Ovary (tissue), 10 donors: ENCODE measurements at places on chromosomes 5 and 9. TPM values are rescaled to one million over a fixed set of nuclear protein-coding genes. Genes with fewer than 3 reads are reported as not detected.

- no peaks in the 10 kb centered on the region for H3K27me3 ChIP-seq
- H3K4me1 ChIP-seq = no peaks in the 10 kb centered on the region
- no peaks in the 10 kb centered on the region for H3K36me3 ChIP-seq
- H3K27ac ChIP-seq = no peak overlapping the region
- DNase-seq = no peak
- no peak overlapping the region for H3K4me3 ChIP-seq
Measured at GRCh38 chr5:95866435-95867040, 44.0 kb upstream of the GLRX start.

- no peak overlapping the region for H3K27ac ChIP-seq
- H3K4me3 ChIP-seq = no peak overlapping the region
- no peak for DNase-seq
- H3K27me3 ChIP-seq = no peaks in the 10 kb centered on the region
Measured at GRCh38 chr5:158923799-158924551, 175.7 kb downstream of the EBF1 start.

GRCh38 chr9:136835932-136836904 lies 6.1 kb upstream of the AJM1 start:
- no peak overlapping the region for H3K27ac ChIP-seq
- no peaks in the 10 kb centered on the region for H3K4me1 ChIP-seq
- no peaks in the 10 kb centered on the region for H3K27me3 ChIP-seq
- no peak overlapping the region for H3K4me3 ChIP-seq
- no peaks in the 10 kb centered on the region for H3K36me3 ChIP-seq

DNA sequence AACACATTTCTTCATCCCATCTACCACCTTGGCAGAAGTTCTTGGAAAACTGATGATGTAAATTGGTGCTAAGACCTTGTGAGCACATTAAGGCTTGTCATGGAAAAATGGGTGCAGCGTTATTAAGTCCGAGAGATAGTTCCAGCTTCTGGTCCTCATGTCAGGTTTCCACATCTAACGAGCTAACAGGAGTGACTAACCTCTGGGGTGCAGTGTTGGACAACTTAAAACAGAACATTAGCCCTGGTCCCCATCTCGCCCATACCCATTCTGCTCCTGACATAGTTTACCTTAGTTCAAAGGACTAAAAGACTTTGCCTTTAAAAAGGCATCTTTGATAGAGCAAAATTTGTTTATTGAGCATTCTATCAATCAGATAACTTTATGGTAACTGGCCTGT lies 128.0 kb downstream of the SLC1A3 start:
- H3K4me1 ChIP-seq = no peaks in the 10 kb centered on the region
- no peaks in the 10 kb centered on the region for H3K27me3 ChIP-seq
- no peak overlapping the region for H3K27ac ChIP-seq

DNA sequence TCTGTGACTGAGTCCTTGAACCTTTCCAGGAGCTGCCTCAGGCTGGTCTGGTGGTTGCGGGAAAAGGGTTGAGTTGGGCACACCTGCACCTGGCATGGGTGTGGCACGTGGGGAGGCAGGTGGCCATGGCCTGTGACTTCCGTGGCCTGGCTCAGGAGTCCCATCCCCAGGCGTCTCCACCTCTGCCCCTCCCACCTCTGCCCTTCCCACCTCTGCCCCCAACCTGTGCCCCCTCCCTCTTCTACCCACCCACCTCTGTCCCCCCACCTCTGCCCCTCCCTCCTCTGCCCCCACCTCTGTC lies 1.9 kb upstream of the QRFP start:
- no peak for DNase-seq
- no peak overlapping the region for H3K4me3 ChIP-seq
- H3K27ac ChIP-seq = no peak overlapping the region
- no peaks in the 10 kb centered on the region for H3K27me3 ChIP-seq
- H3K36me3 ChIP-seq = no peaks in the 10 kb centered on the region

DNA sequence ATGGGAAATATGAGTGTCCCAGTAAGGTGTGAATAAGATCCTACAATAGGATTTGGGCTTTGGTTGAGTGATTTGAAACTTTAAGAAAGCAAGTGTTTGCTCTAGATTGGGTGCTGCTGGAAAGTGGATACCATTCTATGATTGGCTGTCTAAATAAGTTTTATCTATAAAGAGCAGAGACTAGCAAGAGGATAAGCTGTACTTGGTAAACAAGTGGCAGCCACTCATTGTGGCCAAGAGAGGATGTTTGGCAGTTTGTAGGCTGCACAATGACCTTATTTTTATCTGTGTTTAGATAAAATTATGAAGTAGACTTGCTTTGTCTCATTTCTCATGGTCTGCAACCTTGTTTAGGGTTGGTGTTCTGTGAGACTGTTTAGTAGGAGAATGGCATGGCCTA lies 341.6 kb upstream of the PIK3R1 start:
- no peaks in the 10 kb centered on the region for H3K27me3 ChIP-seq
- H3K4me3 ChIP-seq = no peak overlapping the region
- no peaks in the 10 kb centered on the region for H3K36me3 ChIP-seq
- no peak overlapping the region for H3K27ac ChIP-seq
- H3K4me1 ChIP-seq = no peaks in the 10 kb centered on the region

DNA sequence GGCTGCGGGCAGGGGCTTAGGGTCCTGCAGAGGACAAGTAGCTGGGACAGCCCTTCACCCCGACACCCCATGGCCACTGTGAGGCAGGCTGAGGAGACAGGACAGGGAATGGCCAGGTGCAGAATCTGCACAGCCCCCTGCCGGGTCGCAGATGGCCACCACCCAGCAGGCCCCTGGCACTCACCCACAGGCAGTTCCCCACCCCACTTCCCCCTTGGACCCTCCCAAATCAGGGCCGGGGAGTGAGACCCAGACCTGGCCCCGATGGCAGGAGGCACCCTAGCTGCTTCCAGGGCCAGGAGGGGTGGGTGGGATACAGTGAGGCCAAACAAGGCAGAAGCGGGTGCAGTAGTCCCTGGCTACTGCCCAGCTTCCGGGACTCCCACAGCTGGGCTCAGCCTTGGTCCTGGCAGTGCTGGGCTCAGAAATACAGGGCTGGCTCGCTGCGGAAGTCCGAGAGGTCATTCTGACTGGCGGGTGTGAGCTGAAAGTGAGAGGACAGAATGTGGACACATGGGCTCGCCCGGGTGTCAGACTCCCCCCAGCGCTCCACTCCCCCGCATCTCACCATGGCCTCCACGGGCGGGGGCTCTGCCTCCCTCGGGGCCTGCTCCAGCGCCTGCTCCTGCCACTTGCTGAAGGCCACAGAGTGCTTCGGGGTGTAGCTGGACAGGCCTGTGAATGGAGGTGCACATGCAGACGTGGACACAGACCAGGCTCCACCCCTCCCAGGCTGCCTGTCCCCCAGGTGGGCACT lies 3.4 kb downstream of the SSNA1 start:
- H3K27me3 ChIP-seq = no peaks in the 10 kb centered on the region
- H3K4me1 ChIP-seq = peaks cover 15% of the 10 kb centered on the region
- no peak overlapping the region for H3K4me3 ChIP-seq
- no peak overlapping the region for H3K27ac ChIP-seq

DNA sequence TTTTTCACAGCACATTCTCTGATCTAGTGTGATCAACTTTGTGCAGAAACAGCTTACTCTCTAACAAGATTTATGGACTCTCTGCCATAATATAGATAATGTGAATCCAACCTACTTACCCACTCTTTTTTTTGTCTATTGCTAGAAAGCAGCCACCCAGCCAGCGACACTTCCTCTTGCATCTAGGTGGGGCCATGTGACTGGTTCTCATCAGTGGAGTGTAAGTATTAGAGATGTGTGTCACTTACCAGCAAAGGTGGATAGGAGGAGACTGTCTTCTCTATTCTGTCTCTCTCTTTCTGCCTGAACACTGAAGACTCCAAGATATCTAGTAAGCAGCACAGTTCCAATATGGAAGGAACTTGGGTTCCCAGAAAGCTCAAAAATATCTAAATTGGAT lies 174.8 kb downstream of the MCTP1 start:
- H3K27ac ChIP-seq = no peak overlapping the region
- DNase-seq = no peak
- H3K27me3 ChIP-seq = no peaks in the 10 kb centered on the region
- H3K4me1 ChIP-seq = no peaks in the 10 kb centered on the region
- H3K4me3 ChIP-seq = no peak overlapping the region
- H3K36me3 ChIP-seq = no peaks in the 10 kb centered on the region

DNA sequence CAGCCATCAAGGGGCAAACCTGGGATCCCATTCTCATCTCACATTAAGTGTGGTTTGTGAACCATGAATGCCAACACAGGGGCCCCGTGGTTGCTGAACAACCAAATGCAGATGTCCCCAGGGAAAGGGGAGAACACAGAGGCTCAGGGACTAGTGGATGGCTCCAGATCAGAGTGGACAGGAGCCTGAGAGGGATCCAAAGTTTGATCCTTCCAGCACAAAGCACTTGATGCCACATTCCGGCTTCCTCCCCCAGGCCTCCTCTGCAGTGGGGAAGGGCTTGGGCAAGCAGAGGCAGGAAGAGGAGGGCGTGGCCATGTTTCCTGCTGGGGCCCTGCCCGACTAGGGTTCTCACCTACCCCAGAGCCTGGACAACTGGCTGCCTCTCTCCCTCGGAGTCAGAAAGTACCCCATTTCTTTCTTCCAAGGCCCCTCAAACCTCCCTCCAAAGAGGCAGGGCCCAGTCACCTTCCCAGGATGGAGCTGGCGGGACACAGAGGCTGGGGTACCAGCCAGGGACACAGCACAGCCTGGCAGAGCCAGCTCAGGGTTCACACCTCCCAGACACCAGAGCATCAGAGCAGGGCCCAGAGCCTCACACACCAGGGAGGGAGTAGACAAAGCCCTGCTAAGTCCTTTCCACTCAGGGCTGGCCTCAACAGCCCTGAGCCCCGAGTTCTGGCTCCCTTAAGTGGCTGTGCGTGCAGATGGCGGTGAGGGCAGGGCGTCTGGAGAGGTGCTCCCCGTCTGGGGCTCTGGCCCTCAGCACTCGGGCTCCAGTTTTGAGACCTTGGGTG lies 4.3 kb upstream of the RNF44 start:
- peaks cover 7% of the 10 kb centered on the region for H3K4me1 ChIP-seq
- H3K27ac ChIP-seq = peak overlapping the region; percentile 18
- no peaks in the 10 kb centered on the region for H3K36me3 ChIP-seq

DNA sequence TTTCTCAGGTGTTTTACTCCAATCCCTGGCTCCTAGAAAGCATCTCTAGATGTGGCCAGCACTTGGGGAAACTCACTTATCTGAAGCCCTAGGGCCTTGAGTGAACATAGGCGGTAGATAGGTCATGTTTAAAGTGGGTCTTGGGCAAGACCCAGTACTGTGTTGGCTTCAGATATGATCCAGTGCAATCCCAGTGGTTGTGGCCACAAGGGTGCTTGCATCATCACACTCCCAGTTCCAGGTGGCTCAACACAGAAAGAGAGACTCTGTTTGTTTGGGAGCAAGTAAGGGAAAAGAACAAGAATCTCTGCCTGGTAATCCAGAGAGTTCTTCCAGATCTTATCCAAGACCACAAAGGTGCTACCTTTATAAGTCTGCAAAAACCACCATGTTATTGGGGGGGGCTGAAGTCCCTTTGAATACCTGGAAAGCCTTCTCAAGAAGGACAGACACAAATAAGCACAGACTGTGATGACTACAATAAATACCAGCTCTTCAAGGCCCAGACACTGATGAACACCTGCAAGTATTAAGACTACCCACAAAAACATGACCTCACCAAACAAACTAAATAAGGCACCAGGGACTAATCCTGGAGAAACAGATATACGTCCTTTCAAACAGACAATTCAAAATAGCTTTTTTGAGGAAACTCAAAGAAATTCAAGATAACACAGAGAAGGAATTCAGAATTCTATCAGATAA lies 114.7 kb downstream of the LURAP1L start:
- no peak overlapping the region for H3K4me3 ChIP-seq
- no peaks in the 10 kb centered on the region for H3K36me3 ChIP-seq
- H3K27ac ChIP-seq = no peak overlapping the region
- H3K4me1 ChIP-seq = no peaks in the 10 kb centered on the region
- H3K27me3 ChIP-seq = no peaks in the 10 kb centered on the region
- DNase-seq = no peak

GRCh38 chr9:132721661-132722060 lies 51.4 kb downstream of the GTF3C4 start:
- H3K36me3 ChIP-seq = no peaks in the 10 kb centered on the region
- no peak for DNase-seq
- no peak overlapping the region for H3K27ac ChIP-seq
- H3K27me3 ChIP-seq = no peaks in the 10 kb centered on the region
- no peaks in the 10 kb centered on the region for H3K4me1 ChIP-seq

GRCh38 chr9:89179540-89179894 lies 899 bp upstream of the SHC3 start:
- H3K4me3 ChIP-seq = peak overlapping the region; percentile 19
- peaks cover 4% of the 10 kb centered on the region for H3K4me1 ChIP-seq
- H3K36me3 ChIP-seq = no peaks in the 10 kb centered on the region
- H3K27ac ChIP-seq = no peak overlapping the region
- no peaks in the 10 kb centered on the region for H3K27me3 ChIP-seq

The PDE8B gene
- 0.95 TPM for total RNA-seq

The ECPAS gene
- 95.5 TPM for total RNA-seq

The GAPVD1 gene
- 43.9 TPM for total RNA-seq

The WDR70 gene
- total RNA-seq = 34.4 TPM

The SREK1IP1 gene
- 15.8 TPM for total RNA-seq
